Suprapubic skin (tissue), 4 donors: ENCODE measurements at places on chromosomes 3 and 15.

DNA sequence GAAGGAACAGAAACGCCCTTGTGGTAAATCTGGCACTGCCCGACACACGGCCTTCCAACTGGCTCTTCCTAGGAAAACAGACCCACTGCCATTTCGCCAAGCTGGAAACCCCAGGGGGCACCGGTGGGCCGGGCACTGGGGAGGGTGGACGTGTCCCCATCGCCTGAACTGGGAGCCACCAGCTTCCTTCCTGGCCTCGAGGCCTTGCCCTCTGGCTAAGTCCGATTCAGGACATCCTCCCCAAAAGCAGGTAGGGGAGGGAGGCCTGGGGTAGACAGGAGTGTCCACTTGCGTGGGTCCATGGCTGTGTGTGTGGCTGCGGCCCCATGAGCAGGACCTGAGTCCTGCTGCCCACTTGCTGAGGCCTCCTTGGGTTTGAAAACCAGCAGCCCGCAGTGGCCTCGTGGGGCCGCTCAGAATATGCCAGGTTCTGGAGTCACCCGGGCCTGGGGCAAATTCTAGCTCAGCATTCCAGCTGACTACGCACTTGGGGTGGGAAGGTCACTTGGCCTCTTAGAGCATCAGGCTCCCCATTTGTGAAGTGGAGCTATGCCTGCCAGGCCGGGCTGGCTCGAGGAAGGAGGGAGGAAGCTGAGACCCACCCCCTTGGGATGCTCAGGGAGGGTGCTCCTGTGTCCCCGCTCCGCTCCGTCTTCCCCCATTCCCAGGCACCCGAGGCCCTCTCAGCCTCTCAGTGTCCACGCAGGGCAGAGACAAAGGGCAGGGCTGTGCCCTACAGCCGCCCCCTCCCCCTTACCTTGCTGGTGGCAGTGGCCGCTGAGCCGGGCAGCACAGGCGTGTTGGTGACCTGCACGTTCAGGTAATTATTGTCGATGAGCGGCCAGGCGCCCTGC, 37.5 kb downstream of the RGMA start:
- no peak for DNase-seq

DNA sequence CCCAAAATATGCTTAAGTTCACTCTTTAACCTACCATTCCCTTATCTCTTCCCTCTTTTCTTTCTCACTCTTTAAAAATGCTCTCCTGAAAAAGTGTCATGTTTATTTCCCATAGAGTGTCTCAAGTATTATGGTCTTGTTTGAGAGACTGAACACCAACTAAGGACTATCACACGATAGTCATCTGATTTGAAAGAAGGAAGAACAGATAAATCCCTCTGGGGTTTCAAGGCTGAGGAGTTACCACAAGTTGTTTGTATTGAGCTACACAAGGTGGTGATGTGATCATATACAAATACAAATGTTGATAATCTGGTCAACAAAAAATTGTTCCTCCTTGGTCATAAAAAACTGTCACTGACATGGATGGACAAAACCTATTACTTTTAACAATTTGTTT, 13.8 kb downstream of the MEIS2 start:
- DNase-seq, result no peak

GRCh38 chr3:116474032-116474780, 28.9 kb upstream of the LSAMP start:
- no peak for DNase-seq

GRCh38 chr3:36744763-36745162, 19.6 kb downstream of the DCLK3 start:
- DNase-seq, result no peak

DNA sequence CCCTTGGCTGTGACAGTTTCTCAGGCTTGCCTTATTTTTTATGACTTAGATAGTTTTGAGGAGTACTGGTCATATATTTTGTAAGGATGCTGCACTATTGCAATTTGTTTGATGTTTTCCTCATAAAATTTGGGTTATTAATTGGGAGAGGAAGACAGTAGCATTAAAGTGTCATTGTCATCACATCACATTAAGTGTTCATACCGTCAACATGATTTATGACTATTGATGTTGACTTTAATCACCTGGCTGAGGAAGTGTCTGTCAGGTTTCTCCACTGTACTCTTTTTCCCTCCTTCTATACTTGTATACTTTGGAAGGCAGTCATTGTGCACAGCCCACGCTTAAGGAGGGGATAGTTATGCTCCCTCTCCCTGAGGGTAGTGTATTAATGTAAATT, 26.9 kb downstream of the TRIM69 start:
- DNase-seq, result no peak

- DNase-seq, result no peak
Observed at GRCh38 chr15:77819851-77820728, 187.4 kb upstream of the LINGO1 start.

- no peak for DNase-seq
Observed at GRCh38 chr3:35296533-35296932, 342.8 kb upstream of the ARPP21 start.

- DNase-seq, result no peak
Observed at GRCh38 chr3:173615661-173616060, 218.1 kb downstream of the NLGN1 start.

- no peak for DNase-seq
Observed at GRCh38 chr3:144312702-144313101, 341.1 kb downstream of the DIPK2A start.

DNA sequence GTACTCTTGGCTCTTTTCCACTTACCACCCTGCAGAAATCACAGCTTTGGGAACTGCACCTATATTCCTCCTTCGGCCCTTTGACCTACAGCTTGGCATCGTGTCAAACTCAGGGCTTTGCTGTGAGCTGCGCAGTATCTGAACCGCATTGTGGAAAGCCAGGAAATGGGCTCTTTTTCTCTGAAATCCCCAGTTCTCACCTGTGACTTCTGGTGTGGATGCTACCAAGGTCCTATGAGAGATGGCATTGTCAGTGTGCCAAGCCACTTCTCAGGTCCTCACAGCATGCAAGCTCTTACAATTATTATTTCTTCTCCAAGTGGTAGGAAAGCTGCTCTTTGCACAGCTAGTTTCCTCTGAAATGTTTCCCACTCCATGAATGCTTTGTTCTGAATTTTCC, 450.6 kb upstream of the TBL1XR1 start:
- no peak for DNase-seq
